ENCODE measurements at places on chromosomes 12 and 14.

- no peak for DNase-seq
Measured at GRCh38 chr14:59455411-59455810, 9.8 kb downstream of the GPR135 start.

DNA sequence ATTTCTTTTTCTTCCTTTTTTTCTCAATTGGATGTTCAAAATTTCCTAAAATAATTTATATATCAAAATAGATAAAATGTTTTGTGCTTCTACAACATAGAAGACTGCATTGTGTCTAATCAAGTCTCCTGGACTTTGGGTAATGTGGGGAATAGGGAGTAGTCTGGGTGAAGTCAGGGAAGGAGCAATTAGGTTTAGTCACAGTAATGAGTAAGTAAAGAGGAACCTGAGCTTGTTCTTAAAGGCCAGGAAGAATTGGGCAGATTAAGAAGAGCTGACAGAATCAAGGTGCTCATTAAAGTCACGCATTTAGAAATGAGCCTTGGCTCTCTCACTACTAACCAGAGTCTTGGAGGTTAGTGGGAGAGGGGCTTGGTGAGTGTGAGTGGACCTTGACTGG is 233.3 kb upstream of the SSTR1 start:
- DNase-seq: no peak

DNA sequence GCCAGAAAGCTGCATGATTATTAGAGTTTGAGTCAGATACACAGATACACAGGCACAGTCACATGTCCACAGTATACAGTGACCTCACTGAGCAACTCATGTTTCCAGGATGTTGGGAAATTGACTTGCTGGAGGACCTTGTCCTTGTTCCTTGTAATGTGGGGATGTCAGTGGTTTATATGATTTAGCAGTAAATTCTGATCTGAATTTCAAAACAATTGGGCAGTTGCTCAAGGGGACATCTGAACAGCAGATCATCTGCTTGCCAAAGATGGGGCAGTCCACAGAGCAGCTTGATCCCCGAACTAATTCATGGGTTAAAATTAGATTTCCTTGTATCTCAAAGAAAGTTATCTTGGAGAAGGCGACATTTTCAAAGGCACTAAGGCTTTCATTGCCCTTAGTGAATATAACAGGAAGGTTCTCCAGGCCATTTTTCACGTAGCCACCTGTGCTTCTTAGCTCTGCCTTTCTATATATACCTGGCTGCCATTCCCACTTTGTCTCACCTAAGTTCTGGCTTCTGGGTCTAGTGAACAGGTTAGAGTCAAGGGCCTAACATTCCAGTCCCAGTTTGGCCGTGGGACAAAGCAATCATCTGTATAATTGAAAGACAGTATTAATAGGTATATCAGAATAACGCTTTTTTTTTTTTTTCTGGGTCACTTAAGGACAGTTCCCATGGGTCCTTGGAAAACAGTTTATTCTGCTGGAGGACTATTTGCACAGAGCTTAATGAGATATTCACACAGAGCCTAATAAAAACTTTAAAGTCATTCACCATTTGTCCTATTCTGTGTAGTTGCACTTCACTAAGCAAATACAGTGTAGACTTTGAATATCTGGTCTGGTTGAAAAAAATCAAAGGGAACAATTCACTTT is 64.9 kb upstream of the STRN3 start:
- no peak for DNase-seq

DNA sequence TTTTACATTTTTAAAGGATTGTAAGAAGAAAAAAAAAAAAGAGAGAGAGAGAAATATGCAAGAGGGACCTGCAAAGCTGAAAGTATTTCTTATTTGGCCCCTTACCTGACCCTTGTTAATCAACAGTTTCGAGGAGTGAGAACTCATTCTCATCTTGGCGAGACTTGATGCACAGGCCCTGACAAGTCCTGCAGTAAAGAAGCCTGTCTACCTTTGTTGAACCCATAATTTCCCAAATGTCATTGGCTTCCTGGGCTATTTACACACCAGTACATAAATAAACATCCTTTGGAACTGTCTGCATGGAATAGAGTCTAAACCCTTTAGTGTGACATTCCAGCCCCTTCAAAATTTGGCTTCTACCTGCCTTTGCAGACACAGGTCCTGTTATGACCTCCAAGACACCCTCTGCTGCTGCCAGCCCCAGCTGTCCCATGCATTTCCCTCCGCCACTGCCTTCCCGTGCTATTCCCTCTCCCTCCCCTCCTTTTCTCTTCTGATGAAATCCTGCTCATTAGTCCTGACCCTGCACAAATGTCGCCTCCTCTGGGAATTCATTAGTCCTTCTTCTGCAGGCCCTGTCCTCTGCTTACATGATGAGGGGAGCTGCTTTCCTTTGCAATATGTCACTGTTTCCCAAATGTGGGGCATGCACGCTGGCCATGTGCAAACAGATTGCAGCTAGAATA is 35.1 kb downstream of the MYL2 start:
- no peak for DNase-seq

DNA sequence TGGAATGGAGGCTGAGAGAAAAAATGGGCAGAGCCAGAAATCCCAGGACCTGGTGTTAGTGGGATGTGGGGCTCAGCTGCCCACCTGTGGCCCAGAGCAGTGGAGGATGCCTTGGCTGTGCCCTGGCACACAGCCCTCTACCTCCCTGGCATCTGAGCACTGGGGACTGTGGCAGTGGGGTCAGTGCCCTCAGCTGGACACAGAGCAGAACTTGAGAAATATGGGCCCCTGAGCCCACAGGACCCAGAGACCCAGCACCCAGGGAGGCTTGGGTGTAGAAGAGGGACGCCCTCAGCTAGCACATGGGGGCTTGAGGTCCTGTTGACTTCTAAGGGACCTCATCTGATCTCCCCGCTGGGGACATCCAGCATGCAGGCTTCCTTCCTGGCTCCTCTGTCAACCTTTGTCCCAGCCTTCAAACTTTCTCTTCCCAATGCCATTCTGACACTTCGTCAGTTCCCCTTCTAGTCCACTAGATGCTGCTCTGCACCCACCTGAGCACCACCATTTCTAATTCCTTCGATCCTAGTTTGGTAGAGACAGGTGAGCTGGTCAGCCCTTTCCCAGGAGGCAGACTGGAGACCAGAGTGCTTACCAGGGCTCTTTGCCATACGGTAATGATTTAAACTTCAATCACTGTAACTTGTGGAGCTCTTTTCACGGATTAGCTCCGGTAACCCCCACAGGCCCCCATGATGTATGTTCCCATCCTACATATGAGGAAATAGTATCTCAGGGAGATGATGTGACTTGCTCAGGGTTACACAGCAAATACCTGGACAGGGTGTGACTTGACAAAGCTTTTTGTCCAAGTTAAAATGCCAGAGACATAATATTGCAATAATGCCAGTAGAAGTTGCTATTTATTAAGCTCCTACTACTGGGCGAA is 143.7 kb downstream of the ASCL4 start:
- no peak for DNase-seq

- no peak for DNase-seq
Measured at GRCh38 chr12:2337031-2338010, 284.5 kb downstream of the CACNA1C start.

DNA sequence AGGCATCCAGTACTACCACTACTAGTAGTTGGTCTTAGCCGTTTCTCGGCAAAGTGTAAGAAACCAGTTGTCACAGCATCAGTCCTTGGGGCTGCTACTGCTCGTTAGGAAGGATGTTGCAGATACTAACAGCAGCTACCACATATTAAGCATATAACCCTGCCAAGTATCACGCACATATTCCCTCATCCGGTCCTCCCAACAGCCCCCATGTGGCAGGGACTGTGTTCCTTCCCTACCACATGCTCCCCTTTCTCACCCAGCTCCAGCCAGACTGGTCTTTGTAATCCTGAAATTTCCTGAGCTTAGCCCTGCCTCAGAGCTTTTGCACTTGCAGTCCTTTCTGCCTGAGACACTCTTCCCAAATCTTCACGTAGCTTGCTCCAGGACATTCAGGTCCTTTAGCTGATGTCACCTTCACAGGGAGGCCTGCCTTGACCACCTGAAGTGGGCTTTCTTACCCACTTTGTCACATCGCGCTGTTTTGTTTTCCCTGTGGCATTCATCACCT is 7.8 kb downstream of the ERP29 start:
- no peak for DNase-seq

DNA sequence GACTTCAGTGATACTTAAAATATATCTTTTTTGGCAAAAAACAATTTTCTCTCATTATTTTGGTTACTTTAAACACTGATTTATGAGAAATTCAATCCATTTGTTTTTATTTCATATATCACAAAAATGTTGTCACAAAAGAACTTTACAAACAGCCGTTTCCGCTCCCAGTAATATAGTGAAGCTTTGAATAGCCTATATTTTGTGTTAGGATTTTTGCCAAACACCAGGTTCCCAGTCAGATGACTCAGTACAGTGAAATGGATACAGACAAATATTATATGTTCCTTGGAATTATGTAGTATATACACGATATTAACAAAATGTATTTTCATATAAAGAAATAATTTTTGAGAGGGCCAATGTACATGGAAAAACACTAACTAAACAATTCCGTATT is 411.1 kb downstream of the CCER1 start:
- DNase-seq: no peak

GRCh38 chr12:123499332-123499731 is 34.2 kb downstream of the RILPL1 start:
- DNase-seq: no peak

- no peak for DNase-seq
Measured at GRCh38 chr14:77406086-77406485, 17.2 kb downstream of the NOXRED1 start.

DNA sequence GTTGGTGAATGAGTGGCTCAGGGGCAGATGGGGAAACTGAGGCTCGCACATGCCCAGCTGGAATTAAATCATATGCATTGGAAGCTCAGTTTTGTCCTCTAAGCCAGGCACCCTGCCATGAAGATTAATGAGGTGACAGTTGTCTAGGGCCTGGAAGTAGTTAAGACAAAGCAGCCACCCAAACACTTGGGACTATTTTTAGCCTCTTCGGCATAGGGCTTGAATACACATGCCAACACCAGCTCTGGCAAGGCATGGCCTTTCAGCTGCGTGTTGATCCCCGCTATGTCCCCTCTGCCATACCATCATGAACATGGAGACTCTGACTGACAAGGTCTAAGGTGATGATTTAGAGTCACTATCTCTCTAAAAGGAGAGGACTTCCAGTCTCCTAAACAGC is 250.2 kb downstream of the KSR2 start:
- DNase-seq: no peak

GRCh38 chr14:67365476-67365875 is 5.3 kb downstream of the EIF2S1 start:
- DNase-seq: no peak

DNA sequence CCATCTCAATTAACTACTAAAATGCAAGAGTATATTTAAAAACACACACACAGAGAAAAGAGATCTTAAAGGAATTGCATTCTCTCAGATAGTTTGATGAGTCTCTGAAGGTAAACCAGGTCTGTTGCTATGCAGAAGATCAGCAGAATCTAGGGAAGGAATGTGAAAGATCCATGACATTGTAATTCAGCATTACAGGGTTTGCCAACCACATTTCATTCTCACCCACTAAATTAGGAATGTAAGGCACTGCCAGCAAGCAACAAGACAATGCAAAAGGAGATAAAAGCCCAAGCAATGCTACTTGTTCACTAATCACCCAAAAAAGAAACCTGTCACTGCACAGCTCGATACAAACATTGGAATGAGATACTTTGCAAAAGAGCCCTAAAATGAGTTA is 106.3 kb downstream of the LRIG3 start:
- DNase-seq: no peak

DNA sequence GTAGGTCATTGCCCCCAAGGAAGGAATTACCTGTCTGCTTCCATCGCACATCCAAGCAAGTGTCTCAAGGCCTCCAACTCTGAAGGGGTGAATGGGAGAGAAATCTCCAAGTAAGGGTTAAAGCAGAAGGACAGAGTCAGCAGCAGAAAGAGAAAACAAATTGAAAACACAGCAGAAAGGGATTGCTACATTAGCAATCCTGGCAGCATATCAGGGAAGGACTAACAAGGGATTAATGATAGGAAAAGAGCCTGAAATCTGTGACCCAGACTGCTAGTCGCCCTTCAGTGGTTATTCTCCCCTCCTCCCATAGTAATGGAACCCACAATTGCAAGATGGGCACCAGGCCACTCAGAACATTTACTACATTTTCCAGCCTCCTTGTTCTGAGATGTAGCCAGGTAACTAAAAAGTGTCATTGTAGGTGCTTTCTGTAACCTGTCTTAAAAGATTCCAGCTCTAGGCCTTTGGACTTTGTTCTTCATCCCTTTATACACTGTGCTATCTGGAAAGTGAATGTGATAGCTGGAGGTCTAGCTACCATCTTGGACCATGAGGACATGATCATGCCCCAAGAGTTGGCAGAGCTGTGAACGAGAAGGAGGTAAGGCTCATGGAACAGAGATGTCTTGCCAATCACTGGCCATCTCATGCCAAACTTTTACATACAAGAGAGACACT is 36.0 kb downstream of the MAP3K9 start:
- DNase-seq: no peak

GRCh38 chr14:103448097-103448496 is 62.9 kb downstream of the MARK3 start:
- no peak for DNase-seq

- DNase-seq: no peak
Measured at GRCh38 chr12:76687981-76688380, 75.9 kb upstream of the ZDHHC17 start.

DNA sequence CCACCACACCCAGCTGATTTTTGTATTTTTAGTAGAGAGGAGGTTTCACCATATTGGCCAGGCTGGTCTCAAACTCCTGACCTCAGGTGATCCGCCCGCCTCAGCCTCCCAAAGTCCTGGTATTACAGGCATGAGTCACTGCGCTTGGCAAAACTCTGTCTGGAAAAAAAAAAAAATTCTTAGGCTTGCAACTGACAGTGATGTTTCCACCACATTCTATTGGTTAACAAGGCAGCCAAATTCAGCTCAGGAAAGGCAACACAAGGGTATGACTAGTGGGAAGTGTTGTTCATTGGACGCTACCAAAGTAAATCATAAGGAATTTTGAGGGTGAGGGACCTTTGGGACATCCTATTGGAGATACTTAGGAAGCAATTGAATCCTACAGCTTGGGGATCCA is 2.9 kb upstream of the SBNO1 start:
- DNase-seq: no peak

GRCh38 chr12:11798856-11799501 is 149.5 kb downstream of the ETV6 start:
- DNase-seq: no peak

DNA sequence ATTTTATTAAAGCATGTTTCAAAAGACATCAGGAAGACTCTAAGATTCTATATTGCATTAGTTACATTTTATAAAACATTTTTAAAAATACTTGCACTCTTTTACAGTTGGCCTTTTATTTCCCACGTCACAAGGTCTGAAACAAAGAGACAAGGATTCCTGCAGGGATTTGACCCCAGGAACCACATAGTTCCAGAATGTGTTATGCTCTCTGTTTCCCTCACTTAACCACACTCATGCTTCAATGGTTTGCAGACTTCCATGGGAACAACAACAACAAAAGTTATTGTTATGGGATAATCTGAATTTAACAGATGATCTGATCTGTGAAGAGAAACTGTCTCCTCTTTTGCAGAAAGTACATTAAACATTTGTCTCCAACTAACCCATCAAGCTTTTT is 104.3 kb upstream of the PPFIA2 start:
- DNase-seq: no peak
